GM23248 (cell line): ENCODE measurements at places on chromosomes 12 and 14.

DNA sequence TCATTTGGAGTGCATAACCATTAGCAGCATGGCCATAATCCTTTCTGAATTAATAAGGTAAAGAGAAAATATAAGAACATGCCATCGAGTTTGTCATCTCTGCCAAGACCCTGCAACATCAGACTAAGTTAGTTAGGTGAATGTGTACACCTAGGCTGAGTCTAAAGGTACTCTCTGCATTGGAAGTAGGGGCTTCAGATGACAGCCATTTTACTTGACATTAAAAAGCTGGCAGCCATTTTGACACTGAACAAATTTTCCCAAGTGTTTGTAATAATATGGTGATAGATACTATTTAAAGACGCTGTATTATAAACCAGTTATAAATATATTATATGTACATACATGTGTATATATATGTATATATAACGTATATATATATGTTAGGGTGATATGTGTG lies 79.0 kb downstream of the SUDS3 start:
- no peaks in the 10 kb centered on the region for H3K4me1 ChIP-seq
- no peak for DNase-seq
- no peaks in the 10 kb centered on the region for H3K36me3 ChIP-seq
- H3K27me3 ChIP-seq, result no peaks in the 10 kb centered on the region

DNA sequence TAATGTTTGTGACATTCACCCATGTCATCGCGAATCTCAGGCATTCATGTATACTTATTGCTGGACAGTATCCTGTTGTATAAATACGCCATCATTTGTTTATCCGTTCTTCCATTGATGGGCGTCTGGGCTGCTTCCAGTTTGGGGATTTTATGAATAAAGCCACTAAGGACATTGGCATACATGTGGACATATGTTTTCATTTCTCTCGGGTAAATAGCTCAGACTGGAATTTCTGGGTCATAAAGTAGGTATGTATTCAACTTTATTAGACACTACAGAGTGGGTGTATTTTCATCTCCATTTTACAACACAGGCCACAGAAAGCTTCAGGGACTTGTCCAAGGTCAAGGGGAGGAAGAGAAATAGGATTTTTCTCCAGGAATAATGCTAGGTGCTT lies 48.9 kb downstream of the HRK start:
- no peak overlapping the region for H3K27ac ChIP-seq
- DNase-seq, result no peak
- no peaks in the 10 kb centered on the region for H3K4me1 ChIP-seq

DNA sequence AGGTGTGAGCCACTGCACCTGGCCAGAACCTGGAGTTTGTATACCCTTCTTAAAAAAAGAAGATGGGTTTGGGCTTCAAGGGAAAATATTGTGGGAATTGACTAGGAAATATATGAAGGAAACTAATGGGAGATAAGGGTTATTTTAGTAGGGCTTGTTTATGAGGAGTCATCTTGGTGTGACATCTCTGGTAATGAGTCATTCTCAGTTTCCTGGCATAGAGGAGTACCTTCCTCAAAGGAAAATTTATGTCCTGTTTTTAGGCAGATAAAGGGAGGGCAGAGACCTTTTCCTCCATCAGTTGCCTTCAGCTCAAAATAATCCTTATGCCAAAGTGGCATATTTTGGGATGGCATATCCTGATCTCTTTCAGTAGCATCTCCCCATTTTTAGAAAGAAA lies 30.6 kb upstream of the NFKBIA start:
- DNase-seq, result peak; percentile 24
- H3K4me1 ChIP-seq, result no peaks in the 10 kb centered on the region
- H3K27me3 ChIP-seq, result no peaks in the 10 kb centered on the region

- peaks cover 42% of the 10 kb centered on the region for H3K4me1 ChIP-seq
- H3K36me3 ChIP-seq, result no peaks in the 10 kb centered on the region
- H3K27me3 ChIP-seq, result no peaks in the 10 kb centered on the region
- DNase-seq, result peak; percentile 76
- peak overlapping the region; percentile 55 for H3K27ac ChIP-seq
- no peak overlapping the region for H3K4me3 ChIP-seq
Measured at GRCh38 chr12:89980236-89980635, 271.6 kb upstream of the ATP2B1 start.

GRCh38 chr14:30541318-30541717 lies 17.6 kb upstream of the G2E3 start:
- no peaks in the 10 kb centered on the region for H3K36me3 ChIP-seq
- DNase-seq, result no peak
- peaks cover 3% of the 10 kb centered on the region; the same call in 1 of the 2 replicates for H3K27me3 ChIP-seq
- H3K27ac ChIP-seq, result no peak overlapping the region
- H3K4me1 ChIP-seq, result no peaks in the 10 kb centered on the region

DNA sequence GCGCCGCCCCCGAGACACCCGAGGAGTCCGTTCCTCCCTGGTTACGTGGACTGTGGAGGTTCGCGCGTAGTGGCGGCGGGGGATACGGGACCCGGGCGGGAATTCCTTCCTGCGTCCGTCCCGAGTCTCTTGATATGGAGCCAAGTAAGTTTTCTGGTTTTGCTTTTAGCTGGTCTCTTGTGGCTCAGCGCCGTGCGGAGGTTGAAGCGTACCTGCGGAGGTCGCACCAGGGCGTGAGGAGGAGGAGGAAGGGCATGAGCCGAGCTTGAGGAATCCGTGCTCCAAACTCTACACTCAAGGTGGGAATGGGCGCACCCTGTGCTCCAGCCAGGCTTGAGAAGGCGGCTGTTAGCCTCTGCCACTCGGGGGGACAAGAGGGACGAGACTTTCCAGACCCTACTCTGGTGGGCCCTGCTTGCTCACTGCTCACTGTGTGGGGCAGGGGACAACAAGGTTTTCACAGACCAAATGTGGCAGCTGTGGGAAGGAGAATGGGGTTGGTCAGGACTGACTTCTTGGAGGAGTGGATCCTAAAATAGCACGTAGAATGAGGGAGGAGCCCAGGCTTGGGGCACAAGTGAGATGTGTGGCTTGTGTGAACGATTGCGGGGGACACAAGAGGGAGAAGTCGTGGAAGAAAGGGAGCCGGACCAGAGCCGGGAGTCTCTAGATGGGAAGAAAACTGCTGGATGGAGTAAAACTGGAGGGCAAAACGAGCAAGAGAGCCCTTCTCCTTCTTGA lies 577 bp downstream of the ATG101 start:
- no peaks in the 10 kb centered on the region for H3K27me3 ChIP-seq
- H3K27ac ChIP-seq, result peak overlapping the region; percentile 88
- no peaks in the 10 kb centered on the region; the same call in 1 of the 2 replicates for H3K36me3 ChIP-seq

DNA sequence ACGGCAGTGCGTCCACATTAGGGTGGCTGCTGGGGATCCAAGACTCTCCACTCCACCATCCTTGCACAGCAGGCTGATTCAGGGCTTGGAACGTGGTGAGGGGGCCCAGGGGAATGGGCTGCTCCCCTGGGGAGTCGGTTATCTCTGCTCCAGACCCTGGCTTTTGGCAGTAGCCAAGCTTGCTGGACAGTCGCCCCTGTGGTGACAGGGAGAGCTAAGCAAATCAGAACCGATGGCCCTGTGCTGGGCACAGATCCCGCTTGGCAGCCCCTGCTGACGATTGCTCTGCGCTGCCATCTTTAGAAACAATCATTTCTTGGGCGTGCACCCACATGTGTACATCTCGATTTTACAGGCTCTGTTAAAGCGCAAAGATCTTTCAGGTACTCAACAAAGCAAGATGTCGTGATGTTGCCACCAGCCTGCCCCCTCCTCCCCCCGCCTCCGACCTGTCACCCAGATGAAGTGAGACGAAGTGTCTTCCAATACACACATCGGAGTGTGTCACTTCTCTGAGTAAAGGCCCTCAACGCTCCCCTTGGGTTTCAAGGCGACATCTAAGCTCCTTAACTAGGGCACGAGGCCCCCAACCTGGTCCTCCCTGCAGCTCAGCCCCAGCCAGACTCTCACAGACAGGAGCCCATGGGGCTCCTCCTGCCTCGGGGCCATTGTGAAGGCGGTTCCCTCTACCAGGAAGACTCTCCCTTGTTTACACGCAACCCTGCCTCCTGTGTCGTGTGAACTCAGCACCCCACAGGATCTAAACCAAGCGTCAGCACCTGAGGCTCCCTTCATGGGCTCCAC lies 55.6 kb downstream of the PITPNM2 start:
- H3K27ac ChIP-seq, result no peak overlapping the region
- H3K4me3 ChIP-seq, result no peak overlapping the region
- peaks cover 5% of the 10 kb centered on the region for H3K27me3 ChIP-seq
- H3K4me1 ChIP-seq, result peaks cover 12% of the 10 kb centered on the region
